ENCODE measurements at places on chromosomes 3 and 15.

DNA sequence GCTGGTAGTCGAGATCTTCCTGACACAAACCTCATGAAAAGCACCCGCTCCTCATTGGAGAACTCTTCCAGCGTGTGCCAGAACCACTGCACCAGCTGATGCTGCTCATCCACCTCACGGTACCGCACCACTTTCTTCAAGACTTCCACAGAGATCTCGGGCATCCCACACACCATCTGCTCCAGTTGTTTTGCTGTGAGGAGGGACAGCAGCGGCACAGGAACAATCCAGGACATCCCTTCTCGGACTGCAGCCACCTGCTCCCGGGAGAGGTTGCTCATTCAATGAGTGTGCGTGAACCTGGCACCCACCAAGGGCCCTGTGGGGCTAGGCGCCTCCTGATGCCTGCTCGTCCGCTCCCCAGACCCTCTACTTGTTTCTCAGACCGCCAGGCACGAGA, 15.1 kb downstream of the FBXL22 start:
- no peak for DNase-seq

- DNase-seq = no peak
Measured at GRCh38 chr3:99313485-99313884, 324.9 kb upstream of the COL8A1 start.

DNA sequence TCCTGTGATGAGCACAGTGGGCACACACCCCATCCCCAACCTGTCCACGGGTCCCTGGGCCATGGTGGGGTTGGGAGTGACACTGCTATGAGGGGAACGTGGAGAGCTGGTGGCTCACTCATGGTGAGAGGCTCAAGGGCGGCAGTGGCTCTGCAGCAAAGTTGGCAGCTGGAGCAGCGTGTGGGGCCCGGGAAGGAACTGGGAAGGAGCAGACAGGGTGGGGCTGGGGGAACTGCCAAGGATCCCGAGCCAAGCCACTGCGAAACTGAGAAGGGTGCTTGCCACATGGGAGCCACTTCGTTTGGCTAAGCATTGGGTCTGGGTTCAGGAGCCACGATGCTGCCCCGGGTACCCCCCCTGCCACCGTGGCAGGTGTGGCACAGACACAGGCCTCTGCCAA, 80.1 kb downstream of the SNRK start:
- no peak for DNase-seq

DNA sequence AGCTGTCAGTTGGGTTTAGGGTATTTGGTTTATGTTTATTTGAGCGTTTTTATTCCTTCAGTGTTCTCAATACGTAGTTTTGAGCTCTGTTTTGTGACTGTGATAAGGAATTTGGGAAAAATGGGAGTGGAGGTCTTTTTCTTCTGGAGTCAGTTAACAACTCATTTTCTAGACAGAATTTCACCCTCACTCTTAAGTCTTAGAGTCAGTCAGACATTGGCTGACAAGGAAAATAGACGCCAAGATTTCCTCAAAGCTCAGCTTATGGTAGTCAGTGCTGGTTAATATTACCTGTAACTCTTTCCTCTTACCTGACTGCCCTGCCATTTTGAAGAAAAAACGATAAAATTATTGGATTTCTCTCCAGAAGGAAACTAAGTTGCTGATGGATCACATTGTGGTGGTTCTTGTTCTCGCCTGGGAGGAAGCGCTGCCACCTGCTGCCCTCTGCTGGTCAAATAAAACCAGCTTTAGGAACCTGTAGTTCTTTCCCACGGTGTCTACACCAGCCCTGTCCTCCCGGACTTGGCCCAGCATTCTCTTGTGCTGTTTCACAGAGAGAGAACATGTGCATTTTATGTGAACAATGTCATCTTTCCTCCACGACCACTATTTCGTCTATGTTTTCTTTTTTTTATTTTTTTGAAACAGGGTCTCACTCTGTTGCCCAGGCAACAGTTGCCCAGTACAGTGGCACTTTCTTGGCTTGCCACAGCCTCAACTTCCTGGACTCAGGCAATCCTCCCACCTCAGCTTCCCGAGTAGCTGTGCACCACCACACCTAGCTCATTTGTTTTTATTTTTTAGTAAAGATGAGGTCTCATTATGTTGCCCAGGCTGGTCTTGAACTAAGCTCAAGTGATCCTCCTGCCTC, 41.4 kb upstream of the UMPS start:
- peak; percentile 66 for DNase-seq

GRCh38 chr15:74165461-74165860, 8.0 kb upstream of the ISLR start:
- DNase-seq = no peak

GRCh38 chr3:13420831-13421765, 976 bp upstream of the NUP210 start:
- peak; percentile 19 for DNase-seq

- peak; percentile 71 for DNase-seq
Measured at GRCh38 chr15:50145451-50145872, 26.4 kb upstream of the ATP8B4 start.

DNA sequence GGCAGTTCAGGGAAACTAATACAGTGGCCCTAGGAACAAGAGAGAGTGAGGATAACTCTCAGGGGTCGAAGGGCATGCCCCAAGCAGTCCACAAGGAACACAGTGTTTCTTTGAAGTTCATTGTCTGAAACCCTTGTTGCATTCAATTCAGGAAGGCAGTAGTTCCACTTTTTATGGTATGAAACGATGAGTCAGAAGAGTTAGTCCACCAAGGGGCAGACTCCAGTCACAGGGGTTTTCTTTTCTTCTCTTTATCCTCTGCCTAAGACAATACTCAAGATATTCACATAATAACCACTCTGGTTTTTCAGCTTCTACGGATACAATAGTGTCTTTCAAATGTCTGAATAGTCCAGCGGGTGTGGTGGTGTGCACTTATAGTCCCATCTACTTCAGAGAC, 23.7 kb upstream of the TICRR start:
- no peak for DNase-seq

DNA sequence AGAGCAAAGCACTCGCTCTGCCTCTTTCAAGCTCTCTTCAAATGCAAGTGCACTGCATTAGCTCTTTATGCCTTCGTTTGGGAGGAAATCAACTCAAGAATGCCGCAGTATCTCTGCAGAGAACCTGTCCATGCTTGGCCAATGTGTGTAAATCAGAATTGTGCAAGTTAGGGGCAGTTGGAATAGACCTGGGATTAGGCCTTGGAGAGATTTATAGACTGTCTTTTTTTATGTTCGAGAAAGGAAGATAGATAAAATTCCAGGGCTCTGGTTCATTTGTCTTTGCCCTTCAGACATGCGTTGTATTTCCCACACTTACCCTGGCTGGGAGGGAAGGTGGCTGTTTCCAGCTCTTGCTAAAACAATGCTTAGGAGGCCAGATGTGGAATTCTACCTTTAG, 163.7 kb downstream of the MOBP start:
- no peak for DNase-seq

GRCh38 chr3:134937256-134938028, 142.4 kb downstream of the EPHB1 start:
- DNase-seq = no peak

DNA sequence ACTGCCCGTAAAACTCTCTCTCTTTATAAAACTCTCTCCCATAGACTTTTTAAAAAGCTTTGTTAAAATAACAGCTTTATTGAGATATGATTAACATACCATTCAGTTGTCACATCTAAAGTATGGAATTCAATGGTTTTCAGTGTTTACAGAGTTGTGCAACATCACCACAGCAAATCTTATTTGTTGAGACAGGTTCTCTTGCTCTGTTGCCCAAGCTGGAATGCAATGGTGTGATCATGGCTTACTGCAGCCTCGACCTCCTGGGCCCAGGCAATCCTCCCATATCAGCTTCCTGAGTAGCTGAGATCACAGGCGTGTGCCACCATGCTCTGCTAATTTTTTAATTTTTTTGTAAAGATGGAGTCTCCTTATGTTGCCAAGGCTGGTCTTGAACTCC, 35.9 kb upstream of the TRAK1 start:
- DNase-seq = no peak

GRCh38 chr3:53729159-53729558, 117.1 kb downstream of the CHDH start:
- DNase-seq = no peak

- no peak for DNase-seq
Measured at GRCh38 chr15:67833710-67834511, 5.9 kb downstream of the RNU6-1 start.

Data from KG1 (cell line).